ENCODE measurements at places on chromosomes 2 and 18. TPM values are rescaled to one million over a fixed set of nuclear protein-coding genes. Genes with fewer than 3 reads are reported as not detected.

HOXD12 gene
- not detected for total RNA-seq

SPDYA gene
- 1.0 TPM for total RNA-seq

UGT1A8 gene
- total RNA-seq: not detected

MAL gene
- total RNA-seq: 4.2 TPM

All from skeletal muscle tissue (tissue), 5 donors.